CD4-positive, alpha-beta T cell treated with Interleukin-15 for 1 hour (primary cell): ENCODE measurements at places on chromosomes 11 and 22.

GRCh38 chr11:17810746-17811145 lies 76.2 kb downstream of the KCNC1 start:
- DNase-seq: no peak

DNA sequence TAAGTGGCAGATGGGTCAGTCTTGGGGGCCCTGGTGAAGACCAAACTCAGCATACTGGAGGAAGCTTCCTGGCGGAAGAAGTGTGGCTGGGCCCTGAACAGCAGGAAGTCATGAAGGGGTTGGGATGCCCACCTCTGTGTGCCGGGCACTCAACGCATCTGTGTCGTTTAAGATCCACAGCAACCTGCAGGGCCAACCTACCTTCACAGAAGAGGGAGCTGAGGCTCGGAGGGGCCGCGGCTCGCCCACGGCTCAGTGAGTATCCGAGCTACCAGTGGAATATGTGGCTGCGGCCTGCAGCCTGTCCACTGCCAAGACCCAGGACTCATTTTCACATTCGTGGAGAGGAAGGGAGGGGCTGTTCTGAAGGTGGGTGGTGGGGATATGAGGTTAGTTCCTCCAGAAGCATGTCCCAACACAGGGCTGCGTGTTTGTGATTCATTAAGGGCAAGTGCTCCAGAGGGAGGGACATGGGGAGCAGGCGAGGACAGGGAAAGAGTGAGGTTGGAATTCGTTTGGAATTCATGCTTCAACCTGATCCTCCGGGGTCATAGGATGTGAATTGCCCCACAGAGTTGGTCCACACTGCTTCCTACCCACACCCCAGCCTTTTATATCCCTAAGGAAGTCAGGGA lies 99.6 kb downstream of the MPPED1 start:
- no peak for DNase-seq

DNA sequence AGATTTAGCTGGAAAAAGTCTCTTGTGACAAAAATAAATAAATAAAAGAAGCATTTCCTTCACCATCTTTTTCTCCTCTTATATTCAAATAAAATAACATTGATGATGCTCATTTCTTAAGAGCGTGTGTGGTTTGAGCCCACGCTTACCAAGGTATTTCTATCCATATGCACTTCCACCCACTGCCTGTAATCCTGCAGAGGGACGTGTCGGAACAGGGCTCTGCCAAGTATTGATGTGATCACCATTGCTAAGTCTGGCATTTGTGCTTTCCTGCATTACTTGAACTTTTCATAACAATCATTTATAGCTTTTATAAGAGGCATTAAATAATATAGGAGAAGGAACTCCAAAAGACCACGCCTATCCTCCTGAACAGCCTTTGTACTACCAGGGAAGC lies 107.6 kb downstream of the SHANK2 start:
- DNase-seq: no peak

- DNase-seq: no peak
These were observed 802.3 kb downstream of the CNTN5 start for GRCh38 chr11:99822846-99823565.

DNA sequence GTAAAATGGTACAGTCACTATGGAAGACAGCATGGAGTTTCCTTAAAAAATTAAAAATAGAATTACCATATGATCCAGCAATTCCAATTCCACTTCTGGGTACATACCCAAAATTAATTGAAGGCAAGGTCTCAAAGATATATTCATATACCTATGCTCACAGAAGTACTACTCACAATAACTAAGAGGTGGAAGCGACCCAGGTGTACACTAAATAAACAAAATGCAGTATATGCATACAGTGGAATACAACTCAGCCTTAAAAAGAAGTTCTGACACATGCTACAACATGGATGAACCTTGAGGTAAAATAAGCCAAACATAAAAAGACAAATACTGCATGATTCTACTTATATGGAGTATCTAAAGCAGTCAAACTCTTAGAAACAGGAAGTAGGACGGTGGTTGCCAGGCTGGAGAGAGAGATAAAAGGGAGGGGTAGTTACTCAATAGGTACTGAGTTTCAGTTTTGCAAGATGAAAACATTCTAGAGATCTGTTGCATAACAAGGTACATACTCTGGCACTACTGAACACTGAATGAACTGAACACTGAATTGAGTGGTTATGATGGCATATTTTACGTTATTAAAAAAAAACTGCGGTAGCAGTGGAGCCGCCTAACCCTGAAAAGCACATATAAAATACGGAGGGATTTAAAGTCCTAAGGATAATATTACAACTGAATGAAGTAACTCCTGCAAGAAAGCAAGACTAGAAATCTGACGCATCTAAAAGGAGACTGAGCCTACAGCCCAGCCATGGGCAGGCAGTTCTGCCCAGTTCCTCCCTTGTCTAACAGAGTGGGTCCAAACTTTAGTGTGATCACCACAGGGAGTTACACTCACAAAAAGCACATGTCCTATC lies 12.8 kb downstream of the DGCR2 start:
- DNase-seq: peak; percentile 73

GRCh38 chr11:126048197-126048596 lies 14.5 kb downstream of the CDON start:
- no peak for DNase-seq

DNA sequence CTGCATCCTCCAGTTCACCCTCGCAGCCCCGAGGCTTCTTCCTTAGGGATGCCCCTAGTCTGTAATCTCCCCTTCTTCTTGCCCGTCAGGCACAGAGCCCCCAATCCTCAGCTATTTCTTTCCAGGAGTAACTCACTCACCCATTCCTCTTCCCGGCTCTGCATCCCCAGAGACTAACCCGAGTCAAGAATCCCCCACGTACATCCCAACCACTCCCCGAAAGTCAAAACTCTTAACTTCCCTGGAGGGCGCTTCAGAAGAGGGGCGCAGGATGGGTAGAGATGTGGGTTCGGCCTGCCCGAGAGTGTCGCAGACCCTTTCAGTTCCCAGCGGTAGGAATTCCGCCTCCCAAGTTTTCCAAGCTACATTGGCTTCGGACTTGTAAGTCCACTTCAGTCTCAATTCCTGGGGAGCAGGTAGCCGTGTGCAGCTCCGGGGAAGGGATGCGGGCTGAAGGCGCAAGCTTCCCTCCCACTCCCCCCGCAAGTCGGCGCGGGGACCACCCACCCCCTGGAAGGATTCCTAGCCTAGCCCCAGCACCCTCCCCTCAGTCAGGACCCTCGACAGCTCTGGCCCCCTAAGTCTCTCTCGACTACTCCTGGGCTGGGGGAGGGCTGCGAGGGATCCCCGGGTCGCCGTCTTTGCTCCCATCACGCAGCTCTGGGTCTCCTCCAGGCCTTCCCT lies 871 bp downstream of the BDNF start:
- DNase-seq: no peak

- no peak for DNase-seq
These were observed 5.2 kb upstream of the AMOTL1 start for GRCh38 chr11:94762995-94763394.
